NCI-H1694 (cell line): ENCODE measurements at places on chromosomes 4 and X.

- DNase-seq, result no peak
Measured at GRCh38 chrX:56963377-56963776, 32.0 kb downstream of the SPIN3 start.

DNA sequence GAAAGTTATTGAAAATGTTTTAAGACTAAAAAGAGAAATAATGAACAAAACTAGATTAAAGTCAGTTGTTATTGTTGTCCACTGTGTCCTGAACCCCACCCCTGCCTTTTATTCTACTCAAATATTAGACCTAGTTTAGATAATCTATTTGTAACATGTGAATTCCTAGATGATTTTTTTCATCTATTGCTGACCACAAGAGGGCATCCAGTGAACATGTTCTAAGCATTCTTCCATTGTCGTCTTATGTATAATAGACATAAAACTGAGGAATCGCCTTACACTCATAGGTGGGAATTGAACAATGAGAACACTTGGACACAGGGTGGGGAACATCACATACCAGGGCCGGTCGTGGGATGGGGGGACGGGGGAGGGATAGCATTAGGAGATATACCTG lies 36.4 kb upstream of the HPRT1 start:
- DNase-seq, result no peak

- DNase-seq, result no peak
Measured at GRCh38 chr4:123849495-123849894, 452.9 kb downstream of the SPRY1 start.

DNA sequence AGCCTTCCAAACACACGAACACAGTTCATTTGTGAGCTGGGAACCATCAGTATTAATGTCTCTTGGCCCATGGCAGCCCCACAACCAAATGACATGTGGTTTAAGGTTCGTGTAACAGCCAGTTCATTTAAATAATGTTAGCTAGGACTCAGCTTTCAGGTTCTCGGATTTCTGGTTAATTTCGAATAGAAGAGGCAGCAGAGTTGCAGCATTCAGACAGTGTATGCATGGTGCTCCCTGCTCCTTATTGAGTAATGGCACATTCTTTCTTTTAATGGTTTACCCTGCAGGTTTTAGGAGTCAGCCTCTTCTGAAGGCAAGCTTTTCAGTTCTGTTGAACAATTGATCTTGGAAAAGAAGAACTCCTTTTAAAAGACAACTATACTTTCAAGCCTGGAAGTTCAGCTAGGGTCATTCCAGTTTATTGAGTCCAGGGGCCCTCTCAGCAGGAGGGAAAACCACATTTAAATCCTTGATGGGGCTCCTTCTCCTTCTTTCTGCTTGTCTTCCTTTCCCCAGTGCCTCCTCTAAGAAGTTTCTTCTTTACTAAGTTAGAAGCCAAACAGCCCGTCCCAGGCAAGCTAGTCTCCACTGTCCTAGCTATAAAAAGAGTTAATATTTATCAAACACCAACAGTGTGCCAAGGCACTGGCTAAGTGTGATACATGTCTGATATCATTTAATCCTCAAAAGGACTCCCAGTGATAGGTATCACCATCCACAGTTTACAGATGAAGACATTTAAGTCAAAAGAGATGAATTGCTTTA lies 5.0 kb upstream of the RNF175 start:
- no peak for DNase-seq

- no peak for DNase-seq
Measured at GRCh38 chr4:145931403-145931802, 7.2 kb downstream of the ZNF827 start.

DNA sequence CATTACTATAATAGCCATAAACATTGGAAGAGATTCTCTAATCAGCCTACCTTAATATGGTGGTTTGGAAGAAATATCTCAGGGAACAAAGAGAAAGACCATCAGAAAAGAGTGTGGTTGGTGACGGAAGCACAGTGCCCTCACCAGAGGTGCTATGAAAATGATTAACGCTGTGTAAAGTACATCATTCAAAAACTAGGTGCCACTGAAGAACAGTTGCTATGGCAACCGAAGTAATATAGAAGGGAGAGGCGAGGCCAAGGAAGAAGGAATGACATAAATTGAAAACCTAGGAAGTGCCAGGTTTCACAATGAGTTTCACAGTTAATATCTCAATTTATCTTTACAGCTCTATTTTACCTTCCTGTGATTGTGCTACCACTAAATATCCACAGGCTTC lies 57.0 kb upstream of the ARSJ start:
- DNase-seq, result no peak

DNA sequence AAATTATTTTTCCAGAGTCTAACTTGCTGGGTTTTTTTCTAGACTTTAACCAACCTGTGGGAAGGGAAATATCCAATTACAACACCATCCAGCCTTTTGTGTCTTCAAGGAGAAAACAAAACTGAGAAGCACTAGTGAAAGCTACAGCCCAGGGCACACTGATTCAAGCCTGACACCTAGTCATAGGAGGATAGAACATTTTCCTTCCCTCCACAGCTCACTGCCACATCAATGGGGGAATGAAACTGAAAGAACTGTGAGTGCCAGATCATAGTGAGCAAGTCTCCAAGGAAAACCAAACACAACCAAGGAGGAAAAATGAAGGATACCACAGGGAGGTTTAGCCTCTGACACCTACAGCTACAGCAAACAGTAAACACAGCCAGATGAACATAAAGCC lies 43.3 kb upstream of the MAGEA8 start:
- no peak for DNase-seq

GRCh38 chr4:185793716-185794115 lies 18.3 kb downstream of the SORBS2 start:
- DNase-seq, result no peak

DNA sequence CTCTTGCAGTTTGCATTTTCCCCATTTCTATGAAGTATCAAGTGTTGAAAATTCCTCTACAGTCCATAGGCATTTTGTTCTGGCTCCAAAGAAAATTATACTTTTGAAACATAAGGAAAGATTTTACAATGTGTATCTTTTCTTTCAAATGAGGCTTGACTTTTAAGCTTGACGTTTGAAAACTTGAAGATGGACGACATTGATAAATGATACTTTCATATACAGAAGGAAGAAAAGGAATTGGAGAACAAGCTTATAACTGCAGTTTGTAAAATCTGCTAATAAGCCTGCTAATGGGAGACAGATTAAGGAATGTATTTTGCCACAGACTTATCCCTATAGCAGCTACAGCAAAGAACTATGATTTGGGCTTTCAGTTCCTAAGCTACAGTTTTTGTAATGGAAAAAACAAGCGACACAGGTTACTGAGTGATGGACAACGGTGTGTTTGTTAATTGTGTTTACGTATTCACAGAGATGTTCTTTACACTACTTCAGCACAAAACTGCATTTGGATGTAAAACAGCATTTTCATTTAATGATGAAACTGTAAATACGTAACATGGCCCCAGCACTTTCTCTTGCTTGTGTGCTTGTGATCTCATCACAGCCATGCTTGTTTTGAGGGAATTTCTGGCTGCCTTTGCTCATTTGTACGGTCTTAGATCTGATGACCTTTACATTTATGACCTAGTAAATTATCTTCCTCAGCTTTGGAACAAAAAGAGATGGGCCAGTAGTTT lies 83.2 kb upstream of the FAT1 start:
- DNase-seq, result no peak
